ENCODE measurements at places on chromosomes 6 and 20. TPM values are rescaled to one million over a fixed set of nuclear protein-coding genes. Genes with fewer than 3 reads are reported as not detected.

DNA sequence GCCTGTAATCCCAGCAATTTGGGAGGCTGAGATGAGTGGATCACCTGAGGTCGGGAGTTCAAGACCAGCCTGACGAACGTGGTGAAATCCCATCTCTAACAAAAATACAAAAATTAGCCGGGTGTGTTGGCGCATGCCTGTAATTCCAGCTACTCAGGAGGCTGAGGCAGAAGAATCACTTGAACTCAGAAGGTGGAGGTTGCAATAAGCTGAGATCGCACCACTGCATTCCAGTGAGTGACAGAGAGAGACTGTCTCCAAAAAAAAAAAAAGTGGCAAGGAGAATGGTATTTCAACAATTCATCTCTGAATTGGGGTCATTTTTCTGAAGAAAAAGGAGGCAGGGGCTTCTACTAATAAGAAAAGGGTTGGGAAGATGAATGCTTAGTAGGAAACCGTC is 111.5 kb upstream of the NHSL1 start:
- no peak for DNase-seq

DNA sequence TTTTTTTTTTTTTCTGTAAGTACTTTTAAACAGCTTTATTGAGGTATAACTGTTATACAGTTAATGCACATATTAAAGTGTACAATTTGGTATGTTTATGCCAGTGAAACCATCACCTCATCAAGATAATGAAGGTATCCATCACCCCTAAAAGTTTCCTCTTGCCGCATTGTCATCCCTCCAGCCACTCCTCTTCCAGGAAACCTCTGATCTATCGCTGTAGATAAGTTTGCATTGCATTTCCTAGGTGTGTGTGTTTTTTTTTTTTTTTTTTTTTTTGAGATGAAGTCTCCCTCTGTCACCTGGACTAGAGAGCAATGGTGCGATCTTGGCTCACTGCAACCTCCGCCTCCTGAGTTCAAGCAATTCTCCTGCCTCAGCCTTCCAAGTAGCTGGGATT is 3.1 kb downstream of the SLX4IP start:
- no peak for DNase-seq

DNA sequence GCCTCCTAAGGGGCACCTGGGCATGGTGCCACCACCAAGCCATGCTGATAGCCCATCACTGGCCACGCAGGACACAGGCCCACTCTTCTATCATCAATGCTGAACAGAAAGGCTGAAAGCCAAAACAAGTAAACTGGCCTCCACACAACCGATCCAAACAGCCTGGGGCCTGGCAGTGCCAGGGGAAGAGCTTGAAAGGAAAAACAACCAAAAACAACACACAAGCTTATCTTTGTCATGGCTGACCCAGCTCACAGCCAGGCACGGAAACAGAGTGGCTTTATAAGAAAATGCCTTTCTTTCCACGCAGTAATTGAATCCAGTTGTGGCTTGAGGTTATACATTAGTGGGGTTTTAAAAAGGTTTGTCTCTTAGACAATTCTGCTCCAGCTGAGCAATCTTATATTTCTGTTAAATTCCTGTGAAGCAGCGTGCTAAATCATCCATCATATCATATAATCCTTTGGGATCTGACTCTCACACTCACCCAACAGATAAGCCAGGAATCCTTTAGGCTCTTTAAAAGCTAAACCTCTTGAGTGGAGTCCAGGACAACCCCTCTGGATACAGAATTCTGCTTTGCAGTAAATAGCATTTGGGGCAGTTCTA is 65.4 kb upstream of the SLC22A16 start:
- no peak for DNase-seq

ZNF292 gene
- total RNA-seq = 52.3 TPM

- no peak for DNase-seq
Measured at GRCh38 chr6:168962886-168963285, 290.8 kb downstream of the THBS2 start.

GRCh38 chr20:32763202-32764004 is 1.2 kb downstream of the DNMT3B start:
- DNase-seq = peak; percentile 72

GRCh38 chr20:43761386-43762340 is 34.9 kb upstream of the GTSF1L start:
- DNase-seq = no peak

- no peak for DNase-seq
Measured at GRCh38 chr6:134909701-134910592, 40.0 kb downstream of the ALDH8A1 start.

- DNase-seq = no peak
Measured at GRCh38 chr6:170370416-170370815, 63.9 kb downstream of the FAM120B start.

- no peak for DNase-seq
Measured at GRCh38 chr6:33248643-33248931, 23.1 kb downstream of the VPS52 start.

ECT2L gene
- 0.13 TPM for total RNA-seq

- no peak for DNase-seq
Measured at GRCh38 chr20:10786678-10787077, 112.9 kb upstream of the JAG1 start.

GRCh38 chr6:106534564-106534982 is 94.7 kb downstream of the RTN4IP1 start:
- DNase-seq = no peak

DNA sequence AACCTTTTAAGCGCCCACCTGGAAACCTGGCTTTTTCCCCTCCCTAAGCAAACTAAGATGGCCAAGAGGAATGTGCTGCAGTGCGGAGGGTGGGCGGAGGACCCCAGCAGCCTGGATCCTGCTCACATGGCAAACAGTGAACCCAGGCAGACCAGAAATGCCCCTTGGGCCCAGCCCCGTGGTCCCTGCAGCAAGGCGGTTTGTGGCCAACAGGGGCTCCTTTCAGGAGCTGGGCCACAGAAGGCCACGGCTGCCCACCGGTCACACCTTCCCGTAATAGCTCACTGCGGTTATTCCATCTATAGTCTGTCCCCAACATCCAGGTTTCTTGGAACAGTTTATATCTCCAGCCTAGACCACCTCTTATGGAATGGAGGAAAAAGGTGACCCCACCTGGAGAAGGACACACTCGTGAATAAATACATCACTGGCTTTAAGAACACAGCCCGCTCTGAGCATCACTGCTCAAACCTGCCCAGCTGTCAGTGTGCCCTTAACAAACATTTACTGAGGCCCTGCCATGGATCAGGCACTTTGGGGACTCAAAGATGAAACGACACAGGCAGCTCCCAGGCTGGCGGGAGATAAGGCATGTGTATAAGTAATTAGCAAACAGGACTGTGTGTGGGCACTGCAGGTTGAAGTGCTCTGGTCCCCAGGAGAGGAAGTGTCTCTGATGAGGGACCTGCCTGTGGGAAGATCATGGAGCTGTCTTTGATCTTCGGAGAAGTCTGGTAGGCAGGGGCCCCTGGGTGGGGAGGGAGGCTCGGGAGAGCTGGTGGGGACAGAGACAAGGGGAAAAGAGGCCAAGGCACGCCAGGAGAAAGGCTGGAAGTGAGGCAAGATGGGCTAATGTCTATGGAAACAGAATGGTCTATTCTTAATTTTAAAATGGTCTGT is 3.2 kb upstream of the TUBB1 start:
- no peak for DNase-seq

- DNase-seq = no peak
Measured at GRCh38 chr6:16723402-16723801, 37.9 kb downstream of the ATXN1 start.

SLC9A8 gene
- 22.4 TPM for total RNA-seq

ULBP3 gene
- total RNA-seq = 5.0 TPM

DNA sequence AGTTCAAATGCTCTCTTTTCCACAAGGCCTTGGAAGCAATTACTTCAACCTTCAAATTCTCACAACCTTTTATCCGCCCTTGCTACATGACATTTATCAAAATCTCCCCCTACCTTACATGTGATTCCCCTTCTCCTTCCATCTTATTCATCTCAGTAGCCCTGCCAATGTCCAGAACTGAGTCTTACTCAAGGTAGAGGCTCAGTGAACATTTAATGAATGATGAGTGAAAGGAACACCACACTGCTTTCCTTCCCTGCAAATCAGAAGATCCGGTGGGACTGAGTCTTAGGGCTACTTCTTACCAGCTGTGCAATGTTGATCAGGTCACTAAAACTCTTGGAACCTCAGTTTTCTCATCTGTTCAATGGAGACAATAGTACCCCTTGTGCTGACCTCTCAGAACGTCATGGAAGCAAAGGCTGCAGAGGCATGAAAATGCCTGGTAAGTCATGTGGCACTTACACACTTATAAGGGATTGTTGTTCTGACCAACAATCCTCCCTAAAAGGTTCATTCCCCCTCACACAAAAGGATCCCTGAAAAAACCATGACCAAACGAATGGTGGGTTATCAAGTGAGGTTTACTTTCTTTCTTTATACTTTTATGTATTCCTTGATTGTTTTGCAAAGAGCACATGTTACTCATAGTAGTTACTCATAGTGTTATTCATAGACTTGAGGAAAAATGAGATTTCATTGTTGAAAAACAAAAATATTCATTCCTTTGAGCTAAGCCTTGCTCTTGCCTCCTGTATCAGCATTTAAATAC is 6.5 kb downstream of the MDGA1 start:
- DNase-seq = no peak

DNA sequence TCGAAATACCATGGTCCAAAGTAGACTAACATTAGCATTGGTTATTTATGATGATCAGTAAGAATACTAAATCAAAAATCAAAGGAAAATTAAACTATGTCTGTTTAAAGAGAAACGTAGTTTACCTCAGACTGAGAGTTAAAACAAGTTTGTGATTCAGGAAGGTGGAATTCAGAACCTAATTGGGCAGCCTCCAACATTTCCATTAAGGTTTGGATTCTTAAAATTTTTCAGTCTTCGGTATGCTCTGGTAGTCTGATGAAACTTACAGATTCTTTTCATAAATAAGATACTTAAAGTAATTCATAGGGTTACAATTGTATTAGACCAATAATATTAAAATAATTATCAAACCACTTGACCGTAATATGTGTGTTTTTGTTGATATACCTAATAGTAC is 18.6 kb downstream of the HFE start:
- DNase-seq = no peak

GRCh38 chr6:127191716-127192115 is 73.2 kb downstream of the RSPO3 start:
- no peak for DNase-seq

SMOC2 gene
- total RNA-seq = 13.1 TPM

SIGLEC1 gene
- total RNA-seq = 20.2 TPM

GRCh38 chr20:57964011-57964862 is 254.4 kb upstream of the PMEPA1 start:
- no peak for DNase-seq

CTCFL gene
- not detected for total RNA-seq

DNA sequence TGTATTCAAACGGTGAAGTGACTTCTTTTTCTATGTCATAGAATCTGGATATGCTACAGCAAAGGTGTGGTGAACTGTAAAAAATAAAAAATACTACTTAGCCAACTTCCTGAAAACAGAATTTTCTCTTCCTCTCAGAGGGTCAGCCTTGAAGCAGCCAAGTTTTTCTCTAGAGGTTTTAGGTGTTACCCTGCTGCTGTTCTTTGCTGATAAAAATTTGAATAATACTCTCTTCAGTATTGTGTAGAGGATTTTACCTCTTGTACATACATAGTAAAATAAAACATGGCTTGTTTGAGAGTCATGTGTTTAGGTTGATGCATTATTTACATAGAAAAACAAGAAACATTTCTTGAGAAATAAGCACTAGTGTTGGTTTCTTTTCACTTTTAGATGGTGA is 458.4 kb downstream of the TBC1D32 start:
- DNase-seq = no peak

GRCh38 chr20:49228676-49229075 is 9.5 kb downstream of the DDX27 start:
- DNase-seq = no peak

- DNase-seq = no peak
Measured at GRCh38 chr6:93940381-93940780, 521.0 kb upstream of the EPHA7 start.

DNA sequence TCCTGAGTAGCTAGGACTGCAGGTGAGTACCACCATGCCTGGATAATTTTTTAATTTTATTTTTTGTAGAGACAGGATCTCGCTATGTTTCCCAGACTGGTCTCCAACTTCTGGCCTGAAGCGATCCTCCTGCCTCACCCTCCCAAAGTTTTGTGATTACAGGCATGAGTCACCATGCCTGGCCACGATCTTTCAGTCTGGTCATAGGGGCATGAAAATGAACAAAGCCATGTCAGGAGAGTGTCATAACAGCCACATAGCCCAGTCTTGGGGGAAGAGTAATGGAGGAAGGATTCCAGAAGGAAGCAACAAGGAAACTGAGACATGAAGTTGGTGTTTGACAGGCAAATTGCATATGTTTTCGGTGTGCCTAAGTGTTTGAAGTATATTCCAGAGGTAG is 17.0 kb upstream of the SNX3 start:
- DNase-seq = no peak

- peak; percentile 17 for DNase-seq
Measured at GRCh38 chr6:166998256-166999144, 697 bp upstream of the CEP43 start.

GLO1 gene
- 67.3 TPM for total RNA-seq

FAXC gene
- 1.4 TPM for total RNA-seq

C20orf141 gene
- not detected for total RNA-seq

PTCHD4 gene
- 1.7 TPM for total RNA-seq

Data from kidney (tissue), 22 donors.